Activated CD4-positive, alpha-beta memory T cell treated with anti-CD3 and anti-CD28 coated beads for 36 hours (primary cell): ENCODE measurements at places on chromosomes 1 and 21. TPM values are rescaled to one million over a fixed set of nuclear protein-coding genes. Genes with fewer than 3 reads are reported as not detected.

- no peak overlapping the region for H3K4me3 ChIP-seq
- no peak overlapping the region for H3K27ac ChIP-seq
These were observed 165.3 kb downstream of the TNFSF18 start for GRCh38 chr1:172885411-172885810.

DNA sequence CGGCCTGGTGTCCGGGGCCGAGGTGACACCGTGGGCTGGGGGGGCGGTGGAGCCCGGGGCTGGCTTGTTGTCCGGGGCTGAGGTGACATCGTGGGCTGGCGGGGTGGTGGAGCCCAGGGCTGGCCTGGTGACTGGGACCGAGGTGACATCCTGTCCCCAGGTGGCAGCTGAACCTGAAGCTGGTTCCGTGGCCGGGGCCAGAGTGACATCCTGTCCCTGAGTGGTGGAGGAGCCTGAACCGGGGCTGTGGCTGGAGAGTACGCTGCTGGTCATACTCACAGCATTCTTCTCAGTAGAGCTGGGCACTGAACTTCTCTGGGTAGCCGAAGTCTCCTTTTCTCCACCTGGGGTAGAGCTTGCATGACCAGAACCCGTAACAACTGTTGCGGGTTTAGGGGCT is 15.8 kb downstream of the THBS3 start:
- H3K27ac ChIP-seq = peak overlapping the region; percentile 78
- H3K4me1 ChIP-seq = peaks cover 28% of the 10 kb centered on the region
- no peak for DNase-seq
- H3K4me3 ChIP-seq = no peak overlapping the region

DNA sequence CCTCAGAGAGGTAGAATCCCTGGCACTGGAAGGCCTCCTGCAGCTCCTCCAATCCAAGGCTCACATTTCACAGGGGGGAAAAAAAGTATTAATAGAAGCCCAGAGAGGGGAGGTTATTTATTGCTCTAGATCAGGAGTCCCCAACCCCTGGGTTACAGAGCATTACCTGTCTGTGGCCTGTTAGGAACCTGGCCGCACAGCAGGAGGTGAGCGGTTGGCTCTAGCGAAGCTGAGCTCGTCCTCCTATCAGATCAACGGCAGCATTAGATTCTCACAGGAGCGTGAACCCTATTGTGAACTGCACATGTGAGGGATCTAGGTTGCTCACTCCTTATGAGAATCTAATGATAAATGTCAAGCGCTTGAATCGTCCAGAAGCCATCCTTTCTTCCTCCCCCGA is 46.8 kb upstream of the RCC2 start:
- H3K4me1 ChIP-seq = no peaks in the 10 kb centered on the region
- no peak for DNase-seq

DNA sequence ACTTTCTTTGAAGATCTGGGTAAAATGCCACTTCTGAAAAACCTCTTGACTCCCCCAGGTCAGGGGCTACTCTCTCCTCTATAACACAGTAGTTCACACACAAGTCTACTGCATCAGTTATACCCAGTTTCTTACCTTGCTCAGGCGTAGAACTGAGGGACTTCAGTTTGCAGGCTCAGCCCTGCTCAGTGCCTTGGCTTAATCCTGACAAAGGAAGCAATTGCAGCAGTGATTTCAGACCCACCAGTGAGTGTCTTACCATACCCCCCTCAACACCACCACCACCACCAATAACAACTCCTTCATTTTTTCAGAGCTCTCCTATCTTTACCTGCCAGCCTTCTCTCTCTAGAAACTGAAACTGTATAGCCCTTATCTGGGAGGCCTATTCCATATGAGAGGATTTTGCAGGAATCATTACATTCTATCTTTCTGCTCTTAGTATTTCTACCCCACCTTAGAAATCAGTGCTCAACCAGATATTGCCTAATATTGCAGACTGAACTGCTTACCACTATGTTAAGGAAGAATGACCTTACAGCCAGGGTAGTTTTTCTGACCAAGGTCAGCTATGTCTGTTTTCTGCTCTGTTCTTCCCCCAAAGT is 105.5 kb upstream of the S1PR1 start:
- peaks cover 69% of the 10 kb centered on the region for H3K4me1 ChIP-seq
- H3K27me3 ChIP-seq = no peaks in the 10 kb centered on the region
- H3K4me3 ChIP-seq = no peak overlapping the region

DNA sequence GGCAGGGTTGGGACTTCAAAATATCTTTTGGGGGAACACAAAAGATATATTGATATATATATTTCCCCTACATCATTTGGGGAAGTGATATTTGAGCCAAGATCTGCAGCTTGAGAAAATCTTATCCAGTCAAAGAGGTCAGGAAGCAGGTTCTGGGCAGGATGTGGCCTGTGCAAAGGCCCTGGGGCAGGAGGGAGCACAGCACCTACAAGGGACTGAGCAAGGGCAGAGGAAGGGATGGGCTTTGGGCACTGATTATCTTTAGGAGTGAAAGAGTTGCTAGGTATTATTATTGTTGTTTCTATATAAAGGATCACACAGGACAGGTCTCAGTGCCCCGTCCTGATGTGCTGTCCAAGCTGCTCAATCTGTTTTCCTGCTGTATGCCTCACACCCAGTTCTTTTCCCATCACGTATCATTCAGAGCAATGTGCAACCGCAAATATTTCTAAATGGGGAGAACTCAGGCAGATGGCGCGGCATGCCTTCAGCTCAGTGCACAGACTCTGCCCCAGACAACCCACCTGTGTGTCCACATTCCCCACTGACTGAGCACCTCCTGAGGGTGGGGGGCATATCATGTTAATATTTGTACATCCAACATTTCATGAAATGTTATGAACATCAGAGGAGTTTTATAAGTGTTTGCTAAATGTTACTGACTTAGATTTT is 28.1 kb upstream of the GPR137B start:
- no peaks in the 10 kb centered on the region for H3K36me3 ChIP-seq
- H3K27ac ChIP-seq = no peak overlapping the region
- no peaks in the 10 kb centered on the region for H3K27me3 ChIP-seq
- no peak overlapping the region for H3K4me3 ChIP-seq
- DNase-seq = no peak

DNA sequence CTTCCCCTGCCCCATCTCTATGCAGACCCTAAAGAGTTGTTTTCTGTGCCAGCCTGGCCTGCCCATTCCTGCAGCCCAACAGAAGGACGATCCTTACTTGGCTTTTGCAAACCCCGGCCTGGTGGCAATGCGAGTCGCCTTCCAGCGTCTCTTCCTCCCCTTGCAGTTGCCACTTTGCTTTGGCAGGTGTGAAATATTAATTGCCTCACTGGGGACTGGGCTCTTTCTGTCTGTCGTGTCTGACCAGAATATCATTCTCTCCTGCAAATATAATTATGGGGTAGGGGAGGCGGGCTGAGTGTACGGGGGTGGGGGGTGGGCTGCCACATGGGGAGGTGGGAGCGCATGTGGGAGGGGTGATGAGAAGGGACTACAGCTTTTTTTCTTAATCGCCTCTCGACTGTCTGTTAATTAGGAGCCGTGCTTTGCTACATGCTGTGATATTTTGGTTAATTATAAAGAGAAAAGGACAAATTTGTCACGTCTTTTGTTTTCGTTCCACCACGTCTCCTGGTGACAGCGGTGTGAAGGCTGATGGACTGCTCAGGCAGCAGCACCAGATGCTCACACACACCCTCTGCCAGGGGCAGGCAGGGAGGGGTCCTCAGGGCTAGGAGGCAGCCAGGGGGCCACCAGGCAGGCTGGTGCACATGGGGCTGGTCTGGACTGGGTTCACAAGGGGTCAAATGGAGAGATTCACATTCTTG is 80.1 kb upstream of the CD34 start:
- H3K4me1 ChIP-seq = no peaks in the 10 kb centered on the region
- H3K4me3 ChIP-seq = no peak overlapping the region
- no peak overlapping the region for H3K27ac ChIP-seq
- no peaks in the 10 kb centered on the region for H3K36me3 ChIP-seq
- no peak for DNase-seq

DNA sequence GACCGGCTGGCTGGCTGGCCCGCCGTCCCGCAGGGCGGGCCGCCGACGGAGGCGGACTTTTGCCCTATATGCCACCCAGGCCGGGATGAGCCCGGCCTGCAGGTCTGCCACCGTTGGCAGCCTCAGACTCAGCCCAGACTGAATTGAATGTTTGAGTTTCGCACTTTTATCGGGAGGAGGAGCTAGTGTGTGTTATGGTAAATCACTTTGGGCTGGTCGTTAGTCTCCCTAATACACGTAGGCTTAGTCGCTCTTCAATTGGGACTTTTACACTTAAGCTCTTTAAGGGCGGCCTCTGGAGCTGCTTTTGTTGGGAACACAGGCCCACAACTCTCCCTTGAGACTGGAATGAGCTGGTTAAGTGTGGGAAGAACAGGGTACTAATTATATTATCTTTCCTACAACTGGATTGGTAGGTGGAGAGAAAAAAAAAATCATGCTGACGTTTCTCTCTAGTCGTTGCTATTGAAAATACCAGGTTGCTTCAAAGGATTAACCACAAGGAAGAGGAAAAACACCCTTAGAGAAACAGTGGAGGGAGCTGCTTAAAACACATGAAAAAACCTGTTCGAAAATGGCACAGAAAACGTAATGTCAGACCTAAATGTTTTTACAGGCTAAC is 1.4 kb upstream of the IRF2BP2 start:
- DNase-seq = no peak
- peaks cover 25% of the 10 kb centered on the region for H3K36me3 ChIP-seq
- peaks cover 32% of the 10 kb centered on the region for H3K4me1 ChIP-seq
- peaks cover 5% of the 10 kb centered on the region for H3K27me3 ChIP-seq
- peak overlapping the region; percentile 81 for H3K4me3 ChIP-seq

- no peaks in the 10 kb centered on the region for H3K4me1 ChIP-seq
- no peak overlapping the region for H3K27ac ChIP-seq
- no peak for DNase-seq
- H3K27me3 ChIP-seq = peaks cover 39% of the 10 kb centered on the region
- no peaks in the 10 kb centered on the region for H3K36me3 ChIP-seq
These were observed 3.0 kb upstream of the IGSF21 start for GRCh38 chr1:18104546-18105100.

- H3K27me3 ChIP-seq = peaks cover 45% of the 10 kb centered on the region
- DNase-seq = no peak
- peak overlapping the region; percentile 63 for H3K4me3 ChIP-seq
- peaks cover 8% of the 10 kb centered on the region for H3K4me1 ChIP-seq
- H3K27ac ChIP-seq = no peak overlapping the region
- H3K36me3 ChIP-seq = no peaks in the 10 kb centered on the region
These were observed 7.1 kb upstream of the ZNF669 start for GRCh38 chr1:247111259-247111699.

DNA sequence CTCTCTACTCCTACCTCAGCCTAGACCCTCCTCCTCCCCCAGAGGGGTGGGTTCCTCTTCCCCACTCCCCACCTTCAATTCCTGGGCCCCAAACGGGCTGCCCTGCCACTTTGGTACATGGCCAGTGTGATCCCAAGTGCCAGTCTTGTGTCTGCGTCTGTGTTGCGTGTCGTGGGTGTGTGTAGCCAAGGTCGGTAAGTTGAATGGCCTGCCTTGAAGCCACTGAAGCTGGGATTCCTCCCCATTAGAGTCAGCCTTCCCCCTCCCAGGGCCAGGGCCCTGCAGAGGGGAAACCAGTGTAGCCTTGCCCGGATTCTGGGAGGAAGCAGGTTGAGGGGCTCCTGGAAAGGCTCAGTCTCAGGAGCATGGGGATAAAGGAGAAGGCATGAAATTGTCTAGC is 21.6 kb upstream of the VPS13D start:
- no peaks in the 10 kb centered on the region for H3K27me3 ChIP-seq
- H3K4me1 ChIP-seq = peaks cover 52% of the 10 kb centered on the region
- peak overlapping the region; percentile 44 for H3K27ac ChIP-seq

- H3K4me3 ChIP-seq = no peak overlapping the region
- H3K27me3 ChIP-seq = no peaks in the 10 kb centered on the region
- no peaks in the 10 kb centered on the region for H3K36me3 ChIP-seq
These were observed 15.0 kb downstream of the DISP1 start for GRCh38 chr1:222829868-222830267.

The PDIK1L gene
- total RNA-seq = 14.9 TPM

The CFAP126 gene
- total RNA-seq = 0.29 TPM

The C1orf105 gene
- not detected for total RNA-seq

The TCEA3 gene
- total RNA-seq = 4.5 TPM

The GPATCH3 gene
- total RNA-seq = 9.2 TPM

The SPEN gene
- 37.0 TPM for total RNA-seq

The CELA2A gene
- total RNA-seq = not detected

The SYDE2 gene
- 2.7 TPM for total RNA-seq
